Thoracic aorta endothelial cell (primary cell): ENCODE measurements at places on chromosomes 4 and X. TPM values are rescaled to one million over a fixed set of nuclear protein-coding genes. Genes with fewer than 3 reads are reported as not detected.

COL25A1 gene
- 0.27 and 7.8 TPM in 2 replicates for total RNA-seq

SCARB2 gene
- total RNA-seq: 179 and 186 TPM in 2 replicates

SMIM10 gene
- total RNA-seq: 1.5 and 2.0 TPM in 2 replicates

DDIT4L gene
- total RNA-seq: 17.0 and 31.8 TPM in 2 replicates

CENPVL2 gene
- not detected in 2 replicates for total RNA-seq

CLIC2 gene
- 10.1 and 18.0 TPM in 2 replicates for total RNA-seq

CXorf49 gene
- total RNA-seq: not detected in 2 replicates

RGN gene
- 1.1 and 1.9 TPM in 2 replicates for total RNA-seq

CDK16 gene
- total RNA-seq: 91.1 and 143 TPM in 2 replicates

UGT2B11 gene
- not detected in 2 replicates for total RNA-seq

PDZD4 gene
- total RNA-seq: under 0.01 and 0.14 TPM in 2 replicates
